ENCODE measurements at places on chromosomes 7 and 10.

- DNase-seq = no peak
Measured at GRCh38 chr10:123938890-123939289, 47.3 kb upstream of the CPXM2 start.

DNA sequence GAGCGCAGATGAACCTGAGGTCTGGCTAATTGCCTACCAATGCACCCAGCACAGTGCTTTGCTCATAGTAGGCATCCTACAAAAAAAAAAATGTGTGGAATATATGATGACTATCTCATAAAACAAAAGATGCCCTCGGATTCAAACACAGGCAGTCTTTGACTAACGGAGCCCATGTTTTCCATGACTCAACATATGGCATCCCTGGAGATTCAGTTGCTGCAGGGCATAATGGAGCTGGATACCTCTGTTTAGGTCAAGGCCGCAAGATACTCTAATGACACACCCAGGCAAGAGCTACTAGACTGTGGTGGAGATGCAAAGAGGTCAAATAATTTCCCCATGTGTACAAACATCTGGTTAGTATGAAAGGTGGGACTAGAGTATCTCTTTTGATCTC, 16.3 kb downstream of the CUBN start:
- DNase-seq = no peak

DNA sequence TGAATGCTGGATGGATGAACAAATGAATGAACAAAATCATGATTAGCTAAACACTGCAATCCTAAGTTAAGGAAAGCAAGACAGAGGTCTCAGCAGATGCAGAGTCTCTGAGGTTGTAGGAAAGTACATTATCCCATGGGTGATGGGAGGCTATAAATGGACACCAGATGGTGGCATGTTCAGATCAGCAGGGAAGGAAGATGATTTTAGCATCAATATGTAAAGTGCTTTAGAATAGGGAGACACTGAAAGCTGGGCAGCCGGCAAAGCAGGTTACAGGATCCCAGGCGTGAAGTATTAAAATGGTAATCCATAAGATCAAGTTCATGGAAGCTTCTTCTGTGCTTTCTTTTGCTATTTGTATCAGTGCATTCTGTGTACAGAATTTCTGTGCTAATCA, 7.9 kb upstream of the RAPGEF5 start:
- DNase-seq = no peak

- no peak for DNase-seq
Measured at GRCh38 chr10:117860823-117861222, 185.9 kb downstream of the RAB11FIP2 start.

DNA sequence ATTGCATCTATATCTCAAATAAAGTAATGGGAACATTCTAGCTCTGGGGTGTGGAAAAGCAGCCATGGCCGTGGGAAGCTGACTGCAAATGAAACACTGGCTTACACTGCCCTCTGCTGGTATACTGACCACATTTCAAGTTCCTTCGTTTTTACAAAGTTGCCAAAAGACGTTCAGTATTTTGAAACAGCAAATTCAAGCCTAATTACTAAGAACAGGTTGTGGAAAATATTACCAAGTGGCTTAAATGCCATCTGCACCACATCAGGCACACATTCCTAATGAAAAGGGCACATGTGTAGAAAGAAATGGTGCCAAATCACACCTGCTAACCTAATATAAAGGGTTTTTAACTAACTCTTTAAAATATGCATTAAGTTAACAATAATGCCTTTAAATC, 83.9 kb downstream of the JAZF1 start:
- DNase-seq = peak; percentile 66

- no peak for DNase-seq
Measured at GRCh38 chr10:130215931-130216231, 79.7 kb downstream of the GLRX3 start.

DNA sequence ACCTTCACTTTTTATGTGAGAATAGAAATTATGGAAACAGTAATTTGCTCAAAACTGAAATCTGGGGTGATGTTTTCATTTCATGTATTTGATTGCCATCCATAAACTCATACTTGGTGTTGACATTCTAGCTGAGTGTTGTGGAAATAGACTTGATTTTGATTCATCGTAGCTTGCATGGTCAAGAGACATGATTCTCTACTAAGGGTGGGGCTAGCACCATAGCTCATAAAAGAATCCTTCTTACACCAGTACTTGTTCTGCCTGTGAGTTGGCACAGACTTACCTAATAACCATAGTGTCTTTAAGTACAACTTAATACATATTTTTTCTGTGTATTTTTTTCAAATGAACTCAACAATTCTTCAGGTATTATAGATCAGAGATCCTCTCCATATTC, 36.6 kb downstream of the RAB18 start:
- no peak for DNase-seq

DNA sequence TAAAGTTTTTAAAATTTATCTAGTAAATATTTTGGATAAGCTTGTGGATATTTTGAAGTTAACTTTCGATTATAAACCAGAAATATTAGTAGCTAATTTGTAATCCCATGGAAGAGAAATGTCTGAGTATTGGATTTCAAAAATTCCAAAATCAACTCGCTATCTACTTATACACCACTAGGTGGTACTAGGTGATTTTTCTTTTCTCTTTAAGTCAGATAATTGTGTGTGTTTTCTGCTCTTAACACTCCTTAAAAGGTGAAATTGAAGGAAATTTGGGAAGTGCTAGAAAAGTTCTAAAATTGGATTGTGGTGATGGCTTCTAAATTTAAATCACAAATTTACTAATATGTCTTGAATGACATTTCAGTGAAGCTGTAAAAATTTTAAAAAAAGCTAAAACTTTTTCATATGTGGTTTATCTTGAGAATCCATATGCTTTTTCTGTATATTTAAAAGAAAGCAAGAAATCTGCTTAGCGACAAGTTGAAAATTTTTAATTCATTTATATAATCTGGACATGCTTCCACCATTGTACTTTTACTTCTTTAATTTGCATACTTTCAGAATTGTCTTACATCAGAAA, 90.2 kb downstream of the IPMK start:
- peak; percentile 39 for DNase-seq

DNA sequence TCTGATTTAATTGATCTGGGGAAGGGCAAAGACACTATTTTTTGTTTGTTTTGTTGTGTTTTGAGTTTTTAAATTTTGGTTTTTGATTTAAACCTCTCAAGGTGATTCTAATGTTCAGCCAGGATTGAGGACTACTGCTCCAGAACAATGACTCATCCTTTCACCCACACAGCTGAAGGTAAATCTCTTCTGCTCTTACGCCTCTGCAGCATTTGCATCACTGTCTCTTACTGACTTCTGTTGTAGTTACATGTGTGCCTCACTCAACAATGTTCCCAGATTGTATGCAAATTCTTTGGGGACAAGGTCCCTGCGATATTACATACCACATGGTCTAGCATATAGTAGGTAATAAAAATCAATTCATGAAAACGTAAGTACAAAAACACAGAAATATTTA, 467.5 kb upstream of the LRRN3 start:
- no peak for DNase-seq

Measured in NCI-H1105 treated with DMSO at 0.1 percent for 48 hours (cell line).